ENCODE measurements at places on chromosomes 12 and 14.

- no peak for DNase-seq
Measured at GRCh38 chr12:111056618-111057521, 136.5 kb upstream of the MYL2 start.

DNA sequence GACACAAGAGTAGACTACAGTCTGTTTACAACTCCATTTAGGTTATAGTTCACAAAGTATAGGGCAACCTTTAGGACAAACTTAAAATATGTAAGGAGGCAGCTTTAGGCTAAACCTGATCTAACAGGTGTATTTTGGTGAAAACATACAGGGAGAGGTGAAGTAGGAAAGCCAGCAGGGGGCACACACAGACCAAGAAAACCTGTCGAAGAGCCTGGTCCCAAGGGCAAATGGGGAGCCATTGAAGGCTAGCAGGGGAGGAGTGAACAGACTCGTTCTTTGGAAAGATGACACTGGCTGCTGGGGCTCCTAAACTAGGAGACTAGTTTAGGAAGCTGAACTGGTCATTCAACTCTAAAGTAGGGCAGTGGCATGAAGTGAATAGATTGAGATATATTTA, 138.8 kb upstream of the WSCD2 start:
- DNase-seq = no peak

- no peak for DNase-seq
Measured at GRCh38 chr14:57383125-57383745, 7.2 kb upstream of the NAA30 start.

DNA sequence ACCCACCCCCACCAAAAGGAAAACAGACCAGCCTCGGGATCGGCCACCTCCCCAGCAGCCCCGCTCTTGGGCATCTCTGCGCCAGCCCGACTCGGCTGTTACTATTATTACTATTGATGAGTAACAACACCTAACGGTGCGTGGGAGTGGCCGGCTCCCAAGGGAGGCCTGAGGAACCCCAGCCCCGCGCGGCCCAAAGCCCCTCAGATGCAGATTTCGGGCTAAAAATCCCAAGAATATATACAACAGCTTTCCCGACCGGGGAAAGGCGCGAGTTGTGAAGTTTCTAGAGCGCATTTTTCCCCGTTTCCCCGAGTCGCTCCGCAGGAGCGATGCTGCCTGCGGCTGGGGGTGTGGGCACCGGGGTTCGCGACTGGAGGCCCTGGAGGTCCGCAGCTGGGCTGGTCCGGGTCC, 565 bp downstream of the NT5DC3 start:
- DNase-seq = no peak

- DNase-seq = no peak
Measured at GRCh38 chr14:102573591-102574046, 18.8 kb upstream of the RCOR1 start.

DNA sequence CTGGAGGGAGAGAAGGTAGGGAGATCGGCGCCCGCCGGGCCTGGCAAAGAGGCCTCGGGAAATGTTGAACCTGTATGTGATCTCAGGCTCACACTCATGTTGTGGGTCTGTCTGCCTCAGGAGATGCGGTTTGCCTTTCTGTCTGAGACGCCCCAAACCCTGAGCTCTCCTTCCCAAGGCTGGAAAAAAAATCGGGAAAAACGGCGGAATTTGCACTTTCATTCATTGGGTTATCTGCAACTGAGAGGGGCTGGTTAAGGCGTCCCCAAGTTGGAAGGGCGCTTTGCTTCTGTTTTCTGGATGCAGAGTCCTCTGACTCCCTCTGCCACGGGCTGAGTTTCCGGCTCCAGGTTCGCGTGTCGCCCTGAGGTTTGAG, 5.0 kb upstream of the HOXC9 start:
- DNase-seq = no peak

DNA sequence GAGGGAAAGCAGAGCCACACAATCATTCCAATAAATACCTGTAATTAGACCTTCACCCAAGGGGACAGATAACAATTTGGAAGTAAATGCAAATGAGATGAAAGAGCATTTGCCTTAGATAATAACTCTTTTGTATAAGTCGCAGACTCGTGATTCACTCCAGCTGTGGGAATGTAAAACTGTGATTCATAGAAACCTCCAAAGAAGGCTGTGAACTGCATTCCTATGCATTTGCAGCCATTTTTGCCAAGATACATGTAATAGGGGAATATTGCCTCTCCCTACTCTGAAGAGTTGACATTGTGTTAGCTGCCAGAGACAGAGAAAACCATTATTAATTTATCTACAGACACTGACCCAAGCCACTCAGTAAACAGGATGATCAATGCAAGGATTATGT, 181.9 kb upstream of the ARHGAP5 start:
- no peak for DNase-seq

DNA sequence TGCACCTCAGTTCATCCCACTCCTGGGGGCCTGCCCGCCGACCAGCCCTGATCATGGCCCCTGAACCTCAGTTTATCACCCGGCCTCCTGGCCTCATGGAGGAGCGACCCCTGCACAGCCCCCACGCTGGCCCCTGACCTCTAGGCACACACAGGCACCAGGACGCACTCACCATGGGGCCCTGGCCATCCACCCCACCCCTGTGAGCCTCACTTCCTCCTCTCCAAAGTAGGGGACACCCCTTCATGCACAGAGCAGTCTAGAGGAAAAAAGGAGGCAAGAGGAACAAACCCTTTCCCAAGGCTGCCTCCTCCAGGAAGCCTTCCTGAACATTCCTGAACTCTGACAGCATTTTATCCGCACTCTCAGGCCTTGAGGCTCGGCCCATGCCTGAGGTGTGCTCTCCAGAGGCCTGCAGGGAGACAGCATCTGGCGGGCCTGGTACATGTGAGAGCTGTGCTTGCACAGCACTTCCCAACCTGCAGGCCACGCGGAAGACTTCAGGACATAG, 39.4 kb downstream of the CCNK start:
- DNase-seq = no peak
